ENCODE measurements at places on chromosomes 6 and 20. TPM values are rescaled to one million over a fixed set of nuclear protein-coding genes. Genes with fewer than 3 reads are reported as not detected.

Gene HUS1B
- 2.2 TPM for polyA plus RNA-seq

Gene BMP2
- polyA plus RNA-seq = not detected

- no peak overlapping the region for H3K27ac ChIP-seq
- no peaks in the 10 kb centered on the region for H3K27me3 ChIP-seq
- no peaks in the 10 kb centered on the region for H3K36me3 ChIP-seq
- no peak overlapping the region for H3K4me3 ChIP-seq
These were observed 1292.6 kb upstream of the MAP3K7 start for GRCh38 chr6:91879386-91879995.

GRCh38 chr6:166556863-166557322 lies 29.6 kb downstream of the RAMACL start:
- peaks cover 20% of the 10 kb centered on the region for H3K36me3 ChIP-seq
- H3K4me3 ChIP-seq = peak overlapping the region; percentile 22
- H3K27me3 ChIP-seq = peaks cover 23% of the 10 kb centered on the region
- H3K27ac ChIP-seq = no peak overlapping the region

- no peak overlapping the region for H3K4me3 ChIP-seq
- no peaks in the 10 kb centered on the region for H3K36me3 ChIP-seq
- no peaks in the 10 kb centered on the region for H3K4me1 ChIP-seq
- H3K27ac ChIP-seq = no peak overlapping the region
- DNase-seq = no peak
- peaks cover 8% of the 10 kb centered on the region for H3K27me3 ChIP-seq
These were observed 98.0 kb downstream of the TOX2 start for GRCh38 chr20:44012466-44013226.

DNA sequence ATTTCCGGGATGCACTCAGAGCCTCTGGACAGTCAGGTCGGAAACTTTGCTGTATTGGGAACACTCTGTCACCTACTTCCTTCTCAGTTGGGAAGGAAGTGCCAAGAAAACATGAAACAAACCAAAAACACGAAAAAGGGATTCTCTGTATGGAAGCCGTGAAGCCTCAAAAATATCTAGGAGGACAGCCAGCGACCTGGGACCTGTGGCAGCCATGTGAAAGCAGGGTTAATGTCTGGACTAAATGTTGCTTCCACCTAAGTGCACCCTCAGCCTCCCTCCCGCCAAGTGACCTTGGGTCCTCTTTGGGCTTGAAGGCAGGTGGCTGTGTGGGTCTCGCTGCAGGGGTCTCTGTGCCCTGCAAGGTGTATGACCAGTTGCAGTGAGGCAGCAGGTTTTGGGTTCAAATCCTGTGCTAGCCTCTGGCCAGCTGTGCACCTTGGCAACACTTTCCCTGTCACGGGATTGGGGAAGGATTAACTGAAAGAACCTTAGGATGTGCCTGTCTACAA lies 851 bp downstream of the MAVS start:
- peak overlapping the region; percentile 93 for H3K4me3 ChIP-seq
- H3K27me3 ChIP-seq = no peaks in the 10 kb centered on the region
- no peak for DNase-seq
- no peaks in the 10 kb centered on the region for H3K36me3 ChIP-seq
- H3K27ac ChIP-seq = peak overlapping the region; percentile 82
- H3K4me1 ChIP-seq = peaks cover 24% of the 10 kb centered on the region

GRCh38 chr6:37977715-37978114 lies 158.2 kb downstream of the ZFAND3 start:
- peaks cover 54% of the 10 kb centered on the region for H3K4me1 ChIP-seq
- no peak for DNase-seq
- no peaks in the 10 kb centered on the region for H3K27me3 ChIP-seq
- peaks cover 8% of the 10 kb centered on the region for H3K36me3 ChIP-seq
- peak overlapping the region; percentile 64 for H3K27ac ChIP-seq

Gene CST11
- polyA plus RNA-seq = not detected

Gene SPTLC3
- polyA plus RNA-seq = not detected

GRCh38 chr20:44228465-44229258 lies 18.1 kb upstream of the OSER1 start:
- DNase-seq = no peak
- H3K4me3 ChIP-seq = no peak overlapping the region
- no peak overlapping the region for H3K27ac ChIP-seq
- H3K27me3 ChIP-seq = no peaks in the 10 kb centered on the region
- H3K4me1 ChIP-seq = no peaks in the 10 kb centered on the region

DNA sequence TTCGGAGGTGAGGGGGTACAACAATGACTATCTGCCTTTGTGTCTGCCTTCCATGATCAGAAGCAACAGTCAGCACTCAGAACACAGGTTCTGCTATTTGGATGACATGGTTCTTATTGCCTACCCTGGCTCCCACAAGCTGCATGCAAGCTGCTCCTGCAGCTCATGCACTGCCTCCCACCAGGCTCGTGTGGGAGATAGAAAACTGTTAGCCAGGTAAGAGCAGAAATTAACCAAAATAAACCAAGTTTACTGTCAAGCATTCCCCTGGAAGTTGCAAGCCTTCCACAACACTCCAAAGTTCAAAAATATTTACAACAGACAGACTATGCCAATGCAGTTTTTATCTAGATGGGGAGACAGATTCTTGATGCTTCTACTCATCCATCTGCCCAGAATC lies 31.0 kb downstream of the OPRM1 start:
- H3K36me3 ChIP-seq = no peaks in the 10 kb centered on the region
- no peak for DNase-seq
- no peak overlapping the region for H3K27ac ChIP-seq

DNA sequence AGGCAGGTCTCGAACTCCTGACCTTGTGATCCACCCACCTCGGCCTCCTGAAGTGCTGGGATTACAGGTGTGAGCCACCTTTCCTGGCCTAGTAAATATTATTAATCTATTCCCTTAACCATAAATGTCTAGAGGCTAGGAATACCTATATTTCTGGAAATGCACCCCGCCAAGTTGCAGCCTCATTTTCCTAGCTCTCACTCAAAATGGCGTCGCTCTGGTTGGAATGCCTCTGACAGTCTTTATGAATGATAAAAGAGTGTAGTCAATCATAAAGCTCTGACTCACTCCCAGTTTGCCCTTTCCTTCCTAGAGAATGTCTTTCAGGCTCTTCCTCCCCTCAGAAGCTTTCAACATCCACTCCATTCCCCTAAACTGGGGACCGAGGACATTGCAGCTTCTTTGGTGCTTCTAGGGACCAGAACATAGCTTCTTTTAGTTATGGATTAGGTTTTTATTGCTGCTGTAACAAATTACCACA lies 14.1 kb upstream of the TRIM26 start:
- H3K27ac ChIP-seq = no peak overlapping the region
- DNase-seq = no peak
- no peaks in the 10 kb centered on the region for H3K4me1 ChIP-seq
- no peaks in the 10 kb centered on the region for H3K36me3 ChIP-seq

- peak; percentile 19 for DNase-seq
- no peaks in the 10 kb centered on the region for H3K27me3 ChIP-seq
- H3K4me1 ChIP-seq = peaks cover 32% of the 10 kb centered on the region
These were observed 335.7 kb downstream of the NRN1 start for GRCh38 chr6:5670811-5671561.

Gene TMEM244
- polyA plus RNA-seq = not detected

DNA sequence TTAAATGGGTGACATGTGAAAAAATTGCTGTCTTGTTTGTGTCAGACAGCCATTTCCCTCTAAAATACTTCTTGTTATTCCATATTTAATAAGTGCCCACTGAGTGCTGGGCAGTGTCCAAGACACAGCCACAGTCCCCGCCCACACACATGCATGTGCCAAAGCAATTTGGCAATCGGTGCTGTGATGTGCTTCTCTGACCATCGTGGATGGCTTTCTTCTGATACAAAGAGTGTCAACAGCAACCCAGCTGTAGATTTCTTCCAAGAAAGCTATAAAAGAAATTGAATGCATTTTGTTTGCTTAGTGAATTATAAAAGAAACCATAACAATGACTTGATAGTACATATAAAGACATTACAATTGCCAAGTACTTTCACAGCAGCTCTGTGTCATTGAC lies 140.5 kb upstream of the ATXN1 start:
- peaks cover 19% of the 10 kb centered on the region for H3K27me3 ChIP-seq
- DNase-seq = no peak
- H3K36me3 ChIP-seq = no peaks in the 10 kb centered on the region
- no peak overlapping the region for H3K27ac ChIP-seq
- no peak overlapping the region for H3K4me3 ChIP-seq

DNA sequence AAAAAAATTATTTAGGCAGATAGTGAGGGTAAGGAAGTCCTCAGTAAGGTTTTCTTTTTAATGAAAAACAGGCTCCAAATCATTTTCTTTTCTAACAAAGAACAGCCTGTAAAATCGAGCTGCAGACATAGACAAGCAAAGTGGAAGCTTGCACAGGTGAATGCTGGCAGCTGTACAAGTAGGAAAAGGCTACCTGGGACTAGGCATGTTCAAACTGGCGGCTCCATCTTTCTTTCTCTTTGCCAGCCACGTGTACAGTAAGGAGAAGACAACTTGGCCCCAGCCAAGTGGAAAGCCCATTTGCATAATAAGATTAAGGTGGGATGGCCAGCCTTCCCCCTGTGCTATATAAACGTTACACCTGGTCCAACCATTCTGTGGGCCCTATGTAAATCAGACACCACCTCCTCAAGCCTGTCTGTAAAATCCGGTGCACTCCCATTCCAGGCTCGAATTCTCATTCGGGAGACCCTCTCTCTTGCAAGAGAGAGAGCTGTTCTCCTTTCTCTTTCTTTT lies 27.0 kb upstream of the SLC2A12 start:
- H3K27ac ChIP-seq = no peak overlapping the region
- peaks cover 47% of the 10 kb centered on the region for H3K4me1 ChIP-seq
- no peaks in the 10 kb centered on the region for H3K27me3 ChIP-seq
- peak overlapping the region; percentile 48 for H3K4me3 ChIP-seq
- peaks cover 4% of the 10 kb centered on the region for H3K36me3 ChIP-seq
- DNase-seq = no peak

Gene SHLD1
- polyA plus RNA-seq = 43.9 TPM

Gene FOXS1
- not detected for polyA plus RNA-seq

Gene OLIG3
- polyA plus RNA-seq = not detected

Gene KCNK15
- polyA plus RNA-seq = not detected

DNA sequence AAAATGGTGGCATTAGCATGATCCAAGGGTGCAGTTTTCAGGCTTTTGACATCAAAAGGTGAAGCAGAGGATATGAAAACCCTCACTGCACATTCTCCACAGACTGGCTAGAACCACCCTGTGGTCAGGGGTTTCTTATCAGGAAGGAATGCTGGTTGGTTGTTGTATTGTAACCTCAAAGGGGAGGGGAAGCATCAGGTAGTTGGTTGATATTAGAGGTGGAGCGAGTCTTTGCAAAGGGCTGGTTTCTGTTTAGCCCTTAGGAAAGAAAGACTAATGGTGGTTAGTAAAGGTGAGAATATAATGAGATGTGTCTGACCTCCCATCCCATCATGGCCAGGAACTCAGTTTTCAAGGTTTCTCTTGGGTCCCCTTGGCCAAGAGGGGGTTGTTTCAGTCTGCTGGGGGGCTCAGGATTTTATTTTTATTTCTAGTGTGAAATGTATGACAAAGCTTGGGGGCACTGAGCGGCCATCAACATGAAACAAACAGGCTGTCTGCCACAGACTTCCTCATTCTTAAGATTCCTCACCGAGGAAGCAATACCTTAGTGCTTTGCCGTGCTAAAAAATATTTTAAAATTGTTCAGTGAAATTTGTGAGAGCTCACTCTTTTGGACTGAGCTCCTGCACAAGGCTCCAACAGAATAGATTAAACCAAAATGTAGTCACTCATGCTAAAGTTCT lies 47.5 kb upstream of the PROKR2 start:
- H3K36me3 ChIP-seq = peaks cover 14% of the 10 kb centered on the region
- H3K4me3 ChIP-seq = no peak overlapping the region
- DNase-seq = no peak
- H3K4me1 ChIP-seq = no peaks in the 10 kb centered on the region

GRCh38 chr20:60680554-60680953 lies 571.5 kb upstream of the CDH4 start:
- H3K4me1 ChIP-seq = no peaks in the 10 kb centered on the region
- H3K36me3 ChIP-seq = no peaks in the 10 kb centered on the region
- peaks cover 7% of the 10 kb centered on the region for H3K27me3 ChIP-seq
- no peak overlapping the region for H3K4me3 ChIP-seq

Gene DEFB118
- polyA plus RNA-seq = not detected

DNA sequence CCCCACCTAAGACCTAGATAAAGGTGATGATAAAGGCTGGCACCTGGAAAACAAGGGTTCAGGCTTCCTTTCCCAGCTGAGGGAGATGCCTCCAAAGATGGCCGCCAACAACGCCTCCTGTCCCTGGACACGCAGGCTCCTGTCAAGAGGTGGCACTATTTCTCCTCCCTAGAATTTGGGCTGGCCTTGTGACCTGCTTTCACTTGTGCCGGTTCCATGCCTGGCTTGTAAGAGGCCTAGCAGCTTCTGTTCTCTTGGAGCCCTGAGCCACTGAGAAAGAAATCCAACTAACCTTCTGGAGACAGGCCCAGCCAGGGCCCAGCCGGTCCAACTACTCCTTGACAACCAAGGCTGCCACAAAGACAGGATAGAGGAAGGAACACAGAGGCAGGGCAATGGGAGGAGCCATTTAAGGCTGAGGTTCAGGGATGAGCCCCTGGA lies 60.2 kb upstream of the RALY start:
- no peak overlapping the region for H3K27ac ChIP-seq
- no peak overlapping the region for H3K4me3 ChIP-seq
- no peaks in the 10 kb centered on the region for H3K4me1 ChIP-seq
- H3K36me3 ChIP-seq = no peaks in the 10 kb centered on the region

Gene CDSN
- not detected for polyA plus RNA-seq

Gene PRKN
- polyA plus RNA-seq = 4.9 TPM

DNA sequence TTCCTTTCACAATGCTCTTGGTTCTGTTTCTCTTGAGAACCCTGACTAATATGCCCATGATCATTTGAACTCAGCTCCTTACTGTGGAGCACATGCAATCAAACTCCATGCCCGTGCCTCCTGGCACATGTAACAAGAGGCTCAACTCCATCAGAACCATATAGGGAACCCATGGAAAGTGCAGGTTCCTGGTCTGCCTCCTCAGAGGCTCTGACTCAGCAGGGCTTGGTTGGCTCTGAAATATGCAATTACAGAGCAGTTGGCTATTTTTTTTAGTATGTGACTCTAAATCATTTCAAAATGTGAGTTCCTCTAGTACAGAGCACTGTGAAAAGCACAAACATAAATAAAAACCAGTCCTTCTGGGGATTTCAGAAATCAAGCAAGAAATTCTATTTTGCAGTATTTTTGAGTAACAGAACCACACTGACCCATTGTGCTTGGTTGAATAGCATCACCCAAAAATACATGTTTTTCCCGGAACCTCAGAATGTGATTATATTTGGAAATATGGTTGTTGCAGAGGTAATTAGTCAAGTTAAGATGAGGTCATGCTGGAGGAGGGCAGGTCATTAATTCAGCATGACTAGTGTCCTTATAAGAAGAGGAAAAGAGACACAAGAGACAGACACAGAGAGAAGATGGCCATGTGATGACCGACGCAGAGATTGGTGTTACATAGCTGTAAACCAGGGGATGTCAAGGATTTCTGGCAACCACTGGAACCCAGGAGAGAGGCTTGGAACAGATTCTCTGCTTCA lies 13.2 kb upstream of the MAP3K4 start:
- peaks cover 12% of the 10 kb centered on the region for H3K27me3 ChIP-seq
- no peak overlapping the region for H3K4me3 ChIP-seq
- peaks cover 5% of the 10 kb centered on the region for H3K36me3 ChIP-seq
- H3K4me1 ChIP-seq = no peaks in the 10 kb centered on the region
- no peak overlapping the region for H3K27ac ChIP-seq

Gene FAM83B
- not detected for polyA plus RNA-seq

GRCh38 chr20:2408111-2408510 lies 27.4 kb downstream of the TGM6 start:
- no peak for DNase-seq
- H3K27me3 ChIP-seq = peaks cover 32% of the 10 kb centered on the region
- H3K4me3 ChIP-seq = no peak overlapping the region
- H3K4me1 ChIP-seq = no peaks in the 10 kb centered on the region
- H3K27ac ChIP-seq = no peak overlapping the region

All from naive B cell (primary cell).